Fibroblast of upper back skin (primary cell): ENCODE measurements at places on chromosomes 16 and 17.
A peak's percentile ranks its signal among the peaks of the same experiment; 100 is the strongest.

DNA sequence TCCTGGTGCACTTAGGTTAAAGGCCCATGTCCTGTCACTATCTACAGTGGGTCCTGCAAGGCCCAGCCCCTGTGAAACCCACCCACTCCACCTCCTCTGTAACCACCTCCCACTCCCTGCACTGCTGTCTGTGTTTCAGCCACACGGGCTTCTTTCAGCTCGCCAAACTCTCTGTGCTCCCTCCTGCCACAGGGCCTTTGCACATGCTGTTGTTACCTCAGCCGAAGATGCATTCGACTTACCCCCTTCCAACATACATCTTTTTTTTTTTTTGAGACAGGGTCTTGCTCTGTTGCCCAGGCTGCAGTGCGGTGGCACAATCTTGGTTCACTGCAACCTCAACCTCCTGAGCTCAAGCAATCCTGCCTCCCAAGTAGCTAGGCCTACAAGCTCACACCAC lies 76.5 kb upstream of the RPL38 start:
- no peak for DNase-seq

GRCh38 chr17:76247304-76247703 lies 7.0 kb upstream of the RNF157 start:
- DNase-seq: no peak

GRCh38 chr17:35947156-35947585 lies 3.7 kb upstream of the LYZL6 start:
- peak; percentile 32 for DNase-seq

- DNase-seq: no peak
Observed at GRCh38 chr17:28076144-28076543, 33.7 kb downstream of the NLK start.

DNA sequence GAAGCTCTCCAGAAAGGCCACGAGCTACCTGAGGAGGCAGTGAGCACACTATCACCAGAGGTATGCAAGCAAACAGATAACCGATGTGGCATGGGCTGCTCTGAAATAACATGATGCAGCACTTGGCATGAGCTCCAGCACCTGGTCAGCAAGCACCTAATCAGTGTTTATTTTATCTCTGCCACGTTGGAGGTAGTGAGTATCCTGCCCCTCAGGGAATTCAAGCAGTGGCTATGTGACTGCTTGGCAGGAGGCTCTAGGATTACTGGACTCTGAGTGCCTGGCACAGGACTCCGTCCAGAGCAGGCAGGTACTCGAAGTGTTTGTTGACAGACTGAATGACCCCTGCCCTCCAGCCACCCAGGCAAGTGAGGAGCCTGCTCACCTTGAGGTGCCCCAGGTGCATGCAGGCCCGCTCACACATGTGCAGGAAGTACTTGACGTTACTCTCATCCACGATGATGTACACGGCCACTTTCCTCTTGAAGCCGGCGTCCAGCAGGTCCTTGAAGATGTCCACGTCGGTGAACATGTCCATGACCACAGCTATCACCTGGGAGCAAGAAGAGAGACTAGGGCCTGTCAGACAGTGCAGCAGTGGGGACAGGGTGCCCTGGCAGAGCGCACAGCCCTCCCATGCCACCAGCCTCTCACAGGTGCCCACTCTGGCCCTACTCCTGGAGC lies 16.6 kb downstream of the FAM83G start:
- no peak for DNase-seq

DNA sequence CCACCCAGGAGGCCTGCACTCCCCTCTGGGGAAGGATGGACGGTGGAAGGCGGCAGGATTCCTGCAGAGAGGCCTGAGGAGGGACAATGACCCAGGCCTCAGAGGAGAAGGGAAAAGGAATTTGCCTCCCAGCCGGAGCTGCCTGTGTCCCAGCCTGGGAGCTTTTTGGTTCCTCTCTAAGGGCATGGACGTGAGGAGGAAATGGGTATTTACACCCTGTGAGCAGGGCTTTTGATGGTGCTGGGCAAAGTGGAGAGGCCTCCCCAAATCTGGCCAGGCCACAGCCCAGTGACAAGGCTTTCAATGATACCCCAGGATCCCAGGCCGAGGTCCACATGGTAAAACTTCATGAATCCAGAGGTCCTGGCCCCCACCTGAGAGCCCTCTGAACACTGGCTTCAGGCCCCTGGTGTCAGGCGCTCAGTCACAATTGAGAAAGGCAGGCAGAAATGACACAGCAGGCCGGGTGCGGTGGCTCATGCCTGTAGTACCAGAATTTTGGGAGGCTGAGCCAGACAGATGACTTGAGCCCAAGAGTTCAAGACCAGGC lies 56.0 kb upstream of the DOC2B start:
- DNase-seq: no peak
